Stimulated activated memory B cell treated with anti-CD40 and anti-IgM and Interleukin-4, amounts not matched to agents 10 μg/mL and 1 μg/mL and 100 μg/mL, for 72 hours (primary cell): ENCODE measurements at places on chromosomes 16 and 17.

DNA sequence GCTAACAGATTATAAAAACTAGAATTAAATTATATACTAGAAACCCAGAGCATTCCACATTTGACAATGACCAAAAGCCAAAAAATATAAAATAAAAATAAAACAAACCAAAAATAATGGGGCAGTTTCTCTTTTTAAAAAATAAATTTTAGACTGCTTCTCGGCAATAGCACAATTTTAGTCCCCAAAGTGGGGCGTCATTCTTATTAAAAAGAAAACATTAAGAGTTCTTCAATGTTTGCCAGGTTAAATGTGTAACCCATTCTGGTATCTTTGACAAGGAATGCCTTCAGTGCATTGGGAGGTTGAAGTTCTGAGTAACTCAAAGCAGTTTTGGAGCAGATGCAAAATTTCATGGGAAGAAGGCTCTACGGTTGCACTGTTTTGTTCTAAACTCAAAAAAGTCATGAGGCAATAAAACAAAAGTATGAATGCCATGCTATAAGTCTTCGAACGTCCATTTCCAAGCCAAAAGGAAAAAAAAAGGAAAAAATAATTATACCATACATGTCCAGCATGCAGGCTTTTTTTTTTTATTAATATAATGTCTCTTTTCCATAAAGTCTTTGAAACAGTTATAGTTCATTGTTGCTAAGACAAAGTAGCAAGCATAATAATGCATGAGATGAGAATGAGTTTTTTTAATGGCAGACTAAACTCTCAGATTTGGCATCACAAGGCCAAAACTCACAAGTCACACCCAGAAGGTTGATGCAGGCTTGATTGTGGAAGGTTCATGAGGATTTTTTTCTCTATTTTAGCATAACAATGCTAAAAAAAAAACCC, 3.1 kb downstream of the MAF start:
- ATAC-seq: no peak

DNA sequence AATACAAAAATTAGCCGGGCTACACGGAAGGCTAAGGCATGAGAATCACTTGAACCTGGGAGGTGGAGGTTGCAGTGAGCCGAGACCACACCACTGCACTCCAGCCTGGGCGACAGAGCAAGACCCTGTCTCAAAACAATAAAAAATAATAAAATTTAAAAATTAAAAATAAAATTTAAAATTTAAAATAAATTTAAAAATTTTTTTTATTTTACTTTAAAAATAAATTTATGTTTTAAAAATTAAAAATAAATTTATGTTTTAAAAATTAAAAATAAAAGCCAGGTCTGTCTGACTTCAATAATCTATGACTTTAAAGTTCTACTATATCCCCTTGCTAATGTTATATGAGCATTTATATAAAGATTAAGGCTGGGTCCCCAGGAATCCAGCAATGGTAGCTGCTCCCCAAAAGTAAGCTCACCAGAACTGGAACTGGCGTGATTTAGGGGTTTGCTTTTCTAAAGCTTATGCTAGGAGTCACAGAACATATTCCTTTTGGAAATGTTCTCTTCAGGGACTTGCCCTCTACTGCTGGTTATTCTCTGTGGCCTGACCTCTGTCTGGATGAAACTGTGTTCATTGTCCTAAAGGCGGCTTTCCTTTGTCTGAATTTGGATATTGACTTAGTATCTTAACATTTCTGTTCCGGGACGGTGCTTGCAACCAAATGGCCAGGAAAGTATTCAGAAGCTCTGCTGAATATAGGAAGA, 140.2 kb upstream of the NOL11 start:
- no peak for ATAC-seq

DNA sequence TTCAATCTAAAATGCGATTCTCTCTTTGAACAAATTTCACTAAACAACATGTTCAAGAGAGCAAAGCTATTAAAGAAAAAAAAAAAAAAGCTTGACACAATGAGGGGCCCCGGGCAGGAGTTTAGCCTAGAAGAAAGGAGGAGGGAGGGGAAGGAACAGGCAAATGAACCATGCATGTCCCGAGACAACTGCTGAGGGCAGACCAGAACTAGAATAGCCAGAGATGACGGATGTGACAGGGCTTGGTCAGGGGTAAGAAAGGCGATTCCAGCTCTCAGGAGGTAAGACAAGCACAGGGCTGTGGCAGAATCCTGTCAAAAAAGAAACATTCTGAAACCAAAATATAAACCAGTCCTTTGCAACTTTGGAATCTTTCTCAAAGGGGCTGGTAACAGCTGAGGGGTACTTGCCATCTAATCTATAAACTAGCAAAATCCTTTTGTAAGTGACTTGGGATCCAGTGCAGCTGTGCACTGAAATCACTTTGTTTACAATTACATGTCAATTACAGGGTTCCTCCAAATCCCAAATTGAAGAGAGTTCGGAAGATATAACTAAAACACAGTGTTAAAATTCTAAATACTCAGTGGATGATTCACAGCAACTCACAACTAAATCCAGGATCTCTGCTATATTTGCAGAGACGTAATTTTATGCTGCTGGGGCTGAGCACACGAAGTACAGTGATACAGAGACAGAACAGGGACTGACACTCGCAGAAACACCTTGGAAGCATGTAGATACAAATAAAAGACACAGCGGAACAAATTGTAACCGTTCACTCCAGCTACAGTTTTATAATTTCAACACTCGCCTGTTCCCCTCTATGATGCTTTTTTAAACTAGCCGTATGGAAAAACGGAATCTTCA, 567.4 kb upstream of the ZFHX3 start:
- no peak for ATAC-seq

DNA sequence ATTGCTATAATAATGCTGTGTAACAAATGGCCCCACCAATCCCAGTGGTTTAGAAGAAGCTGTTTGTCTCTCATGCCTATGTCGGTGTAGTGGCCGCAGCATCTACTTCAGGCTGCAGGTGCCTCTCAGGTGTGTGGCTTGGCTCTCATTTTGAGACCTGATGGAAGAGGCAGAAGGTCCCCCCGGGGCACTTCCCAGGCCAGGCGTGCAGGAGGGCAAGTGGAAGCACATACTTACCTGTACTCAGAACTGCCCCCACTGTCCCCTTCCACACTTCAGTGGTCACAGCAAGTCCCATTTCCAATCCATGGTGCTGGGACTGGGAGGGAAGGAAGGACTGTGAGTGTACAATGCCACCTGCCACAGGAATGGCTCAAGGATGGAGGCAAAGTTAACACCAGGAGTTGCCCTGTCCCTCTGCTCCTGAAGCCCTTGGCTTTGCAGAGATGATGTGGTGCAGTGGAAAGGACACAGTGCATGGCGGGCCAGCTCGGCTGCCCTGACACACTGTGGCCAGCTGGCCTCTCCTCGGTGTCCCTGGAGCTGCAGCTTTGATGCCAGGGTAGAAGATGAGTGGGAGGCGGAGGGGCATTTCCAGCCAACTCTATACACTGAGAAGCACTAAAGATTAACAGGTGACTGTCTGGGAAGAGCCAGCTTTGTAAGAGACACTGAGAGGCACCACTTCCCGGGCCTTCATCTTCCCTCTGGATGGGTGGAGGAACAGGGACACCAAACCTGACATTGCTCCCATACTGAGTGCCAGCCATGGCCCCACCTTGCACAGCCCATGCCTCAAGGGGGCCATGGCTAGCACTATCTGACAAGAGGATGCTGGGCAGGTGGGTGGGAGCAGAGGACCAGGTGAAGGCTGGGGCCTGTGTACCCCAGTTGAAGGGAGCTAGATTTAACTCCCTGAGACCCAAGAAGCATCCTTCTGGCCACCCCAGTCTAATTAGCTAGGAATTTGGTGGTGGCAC, 105.9 kb downstream of the METRNL start:
- no peak for ATAC-seq

- ATAC-seq: no peak
Measured at GRCh38 chr17:6109536-6109935, 39.4 kb downstream of the WSCD1 start.

- no peak for ATAC-seq
Measured at GRCh38 chr17:75825748-75826370, 18.3 kb downstream of the UNC13D start.

DNA sequence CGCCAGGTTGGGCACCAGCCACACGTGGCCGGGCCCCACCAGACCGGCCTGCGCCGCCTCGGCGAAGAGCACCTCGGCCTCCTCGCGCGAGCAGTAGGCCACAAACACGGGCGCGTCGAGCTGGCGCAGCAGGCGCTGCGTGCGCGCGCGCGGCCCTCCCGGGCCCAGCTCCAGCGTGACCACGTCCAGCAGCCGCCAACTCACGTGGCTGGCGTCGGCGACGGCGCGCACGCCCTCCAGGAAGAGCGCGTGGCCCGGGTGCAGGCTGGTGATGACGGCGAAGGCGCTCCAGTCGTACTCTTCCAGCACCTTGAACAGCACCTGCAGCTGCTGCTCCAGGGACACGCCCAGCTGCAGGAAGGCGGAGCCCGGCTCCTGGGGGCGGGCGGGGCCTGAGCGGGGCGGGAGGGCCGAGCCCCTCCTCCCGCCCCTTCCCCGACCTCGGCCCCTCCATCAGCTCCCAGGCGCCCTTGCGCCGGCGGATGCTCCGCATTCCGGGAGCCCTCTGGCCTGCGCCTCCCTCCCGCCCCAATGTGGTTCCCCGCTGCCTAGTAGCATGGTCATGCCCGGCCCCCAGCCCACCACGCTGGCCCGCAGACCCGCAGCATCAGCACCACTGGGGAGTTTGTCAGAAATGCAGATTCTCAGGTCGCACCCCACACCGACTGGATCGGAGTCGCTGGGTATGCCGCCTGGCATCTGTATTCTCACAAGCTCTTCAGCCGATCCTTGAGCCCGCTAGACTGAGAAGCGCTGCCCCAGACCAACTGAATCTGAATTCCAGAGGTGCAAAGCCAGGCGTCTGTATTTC, 7.2 kb downstream of the GRIN2C start:
- peak; percentile 63 for ATAC-seq

DNA sequence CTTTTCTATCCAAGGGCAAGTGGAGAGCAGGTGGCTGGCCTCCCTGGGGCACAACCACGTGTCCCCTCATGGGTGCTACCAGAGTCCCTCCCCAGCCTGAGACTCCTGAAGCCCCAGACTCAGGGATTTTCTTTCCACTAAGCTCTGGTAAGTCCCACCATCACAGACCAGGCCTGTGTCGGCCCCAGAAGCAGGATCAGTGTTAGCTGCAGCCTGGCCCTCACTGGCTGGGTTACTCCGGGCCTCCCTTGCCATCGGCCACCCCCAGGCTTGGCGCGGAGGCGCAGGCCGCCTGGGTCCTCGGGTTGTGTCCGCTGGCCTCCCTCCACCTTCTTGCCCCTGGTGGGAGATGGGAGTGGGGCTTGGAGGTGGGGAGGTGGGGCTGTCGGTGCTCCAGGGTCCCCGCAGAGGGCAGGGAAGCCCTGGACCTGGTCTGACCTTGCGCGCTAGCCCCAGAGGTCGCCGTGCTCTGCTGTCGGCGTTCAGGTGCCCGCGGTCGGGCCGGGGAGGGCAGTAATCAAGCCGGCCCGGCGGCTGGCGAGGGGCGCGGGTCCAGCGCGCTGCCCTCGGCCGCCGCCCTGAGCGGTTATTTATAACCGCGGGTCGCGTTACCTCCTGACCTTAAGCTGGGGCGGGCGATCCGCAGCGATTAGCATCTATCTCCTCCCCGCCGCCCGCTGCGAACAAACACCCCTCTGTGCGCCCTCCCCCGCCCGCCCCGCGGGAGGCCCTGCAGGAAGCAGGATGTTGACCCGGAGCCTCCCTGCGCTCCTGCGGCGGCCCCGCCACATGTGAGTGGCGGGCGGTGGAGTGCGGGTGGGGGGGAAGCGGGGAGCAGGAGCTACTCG, 78.1 kb upstream of the TOB1 start:
- ATAC-seq: peak; percentile 61

GRCh38 chr17:44077595-44077909, 7.0 kb downstream of the G6PC3 start:
- no peak for ATAC-seq

DNA sequence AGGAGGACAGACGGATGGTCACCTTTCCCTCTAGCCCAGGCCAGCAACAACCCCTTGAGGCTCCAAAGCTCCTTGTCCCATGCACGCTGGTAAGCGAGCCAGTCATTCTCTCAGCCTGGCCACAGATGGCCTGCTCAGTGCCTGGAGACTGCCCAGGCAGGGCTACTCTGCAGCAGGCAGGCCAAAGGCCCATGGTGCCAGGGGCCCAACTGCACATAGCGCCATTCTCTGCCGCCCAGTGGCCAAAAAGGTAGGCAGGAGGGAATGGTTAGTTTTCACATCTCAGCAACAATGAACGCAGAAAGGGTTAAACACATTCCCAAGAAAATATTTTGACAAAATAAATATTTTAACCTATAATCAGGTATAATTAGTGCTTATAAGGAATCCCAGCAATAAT, 7.7 kb upstream of the SREBF1 start:
- no peak for ATAC-seq

- no peak for ATAC-seq
Measured at GRCh38 chr17:36493956-36494355, 7.5 kb downstream of the ZNHIT3 start.

DNA sequence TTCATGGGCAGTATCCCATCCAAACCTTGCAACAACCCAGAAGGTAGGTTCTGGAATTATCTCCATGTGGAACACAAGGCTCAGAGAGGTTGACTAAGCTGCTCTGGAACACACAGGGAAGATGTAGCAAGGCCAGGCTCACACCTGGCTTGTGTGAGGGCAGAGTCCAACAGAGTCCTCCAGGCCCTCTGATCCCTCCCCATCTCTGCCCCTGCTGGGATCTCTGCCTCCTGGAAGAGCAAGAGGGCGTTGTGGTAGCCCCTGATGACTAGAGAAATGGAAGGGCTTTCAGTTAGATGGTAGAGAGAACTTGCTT, 7.0 kb upstream of the PPP1R1B start:
- no peak for ATAC-seq

DNA sequence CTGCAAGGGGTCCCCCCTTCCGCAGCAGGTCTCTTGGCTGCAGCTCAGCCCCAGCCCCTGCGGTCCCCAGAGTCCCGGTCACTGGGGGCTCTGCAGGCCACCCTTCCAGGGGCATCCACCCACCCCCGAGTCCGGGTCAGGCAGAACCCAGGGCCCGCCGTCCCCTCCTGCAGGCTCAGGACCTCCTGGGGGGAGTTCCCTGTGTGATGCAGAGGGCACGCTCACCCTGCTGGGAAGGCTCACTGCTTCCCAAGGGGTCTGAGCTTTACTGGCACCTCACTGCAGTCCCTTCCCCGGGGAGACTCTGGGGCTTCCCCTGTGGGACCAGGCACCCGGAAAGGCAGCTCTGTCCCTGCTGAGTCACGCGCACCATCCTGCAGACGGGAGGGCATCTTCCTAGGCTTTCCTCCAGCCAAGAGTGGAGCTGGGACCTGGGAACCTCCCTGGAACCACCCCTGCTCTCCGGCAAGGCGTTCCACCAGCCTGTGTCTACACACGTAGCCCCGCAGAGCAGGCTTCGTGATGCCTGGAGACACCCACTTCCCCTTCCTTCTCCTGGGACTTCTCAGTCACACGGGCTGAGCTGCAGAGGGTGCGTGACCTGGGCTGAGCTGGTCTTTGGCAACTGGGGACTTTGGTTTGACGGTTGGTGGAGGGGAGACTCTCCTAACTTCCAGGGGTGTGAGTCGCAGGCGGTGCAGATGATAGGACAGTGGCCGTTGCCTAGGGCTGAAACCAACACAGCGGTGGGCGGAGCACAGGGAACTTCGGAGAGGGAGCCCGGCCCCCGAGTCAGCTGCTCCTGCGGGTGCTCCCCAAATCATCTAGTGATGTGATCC, 23.4 kb downstream of the SLC25A10 start:
- ATAC-seq: peak; percentile 88

- no peak for ATAC-seq
Measured at GRCh38 chr16:89798832-89799370, 17.5 kb downstream of the FANCA start.
